Stimulated activated CD4-positive, alpha-beta T cell treated with anti-CD3 and anti-CD28 coated beads, Interleukin-15, amount 100 ng/mL, for 24 hours (primary cell): ENCODE measurements at places on chromosomes 11 and 22.
A peak's percentile ranks its signal among the peaks of the same experiment; 100 is the strongest.

DNA sequence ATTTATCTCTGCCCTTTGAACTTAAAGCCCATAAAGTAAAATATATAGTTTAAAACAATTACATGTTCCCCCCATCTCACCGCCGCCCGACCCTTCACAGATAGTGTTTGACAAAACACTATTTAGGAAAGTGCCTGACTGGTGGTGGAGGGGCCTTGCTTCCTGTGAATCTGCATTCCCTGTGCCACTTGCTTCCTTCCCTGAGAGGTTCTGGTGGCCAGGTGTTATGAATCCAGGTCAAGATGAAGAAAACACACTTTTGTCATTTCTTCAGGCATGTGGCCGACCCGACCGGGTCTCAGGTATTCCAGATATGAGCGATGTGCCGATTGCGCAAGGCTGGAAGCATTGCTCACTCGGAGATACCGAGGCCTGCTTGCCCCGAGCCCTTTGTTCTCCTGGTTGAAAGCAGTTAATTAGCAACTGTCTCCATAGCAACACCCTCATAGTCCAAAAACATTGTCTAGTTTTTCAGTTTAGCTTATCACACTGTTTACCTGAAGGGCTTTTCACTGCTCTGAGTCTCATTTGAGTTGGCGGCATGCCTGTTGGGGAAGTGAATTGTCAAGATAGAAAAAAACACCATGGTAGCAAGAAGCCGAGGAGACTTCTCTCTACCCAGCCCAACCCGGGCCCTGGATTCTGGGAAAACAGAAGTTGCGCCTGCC is 128.3 kb downstream of the TEAD1 start:
- peak; percentile 5 for DNase-seq

DNA sequence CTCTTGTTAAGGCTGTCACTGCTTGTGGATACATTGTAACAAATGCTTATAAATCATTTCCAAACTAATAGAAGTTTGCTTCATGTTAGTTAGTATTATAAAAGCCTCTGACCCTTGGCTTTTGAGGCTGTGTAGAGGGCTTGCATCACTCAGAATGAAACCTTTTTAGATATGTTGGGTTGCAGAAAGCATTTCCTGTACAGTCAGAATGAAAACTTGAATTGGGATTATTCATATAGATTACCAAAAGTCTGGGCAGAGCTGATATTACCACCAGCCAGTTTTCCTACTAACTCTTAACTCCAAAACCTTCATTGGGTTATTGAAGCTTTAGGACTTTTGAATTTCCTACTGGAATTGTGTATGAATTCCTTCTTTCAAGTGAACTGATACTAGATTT is 12.0 kb downstream of the KMT2A start:
- no peak for DNase-seq

DNA sequence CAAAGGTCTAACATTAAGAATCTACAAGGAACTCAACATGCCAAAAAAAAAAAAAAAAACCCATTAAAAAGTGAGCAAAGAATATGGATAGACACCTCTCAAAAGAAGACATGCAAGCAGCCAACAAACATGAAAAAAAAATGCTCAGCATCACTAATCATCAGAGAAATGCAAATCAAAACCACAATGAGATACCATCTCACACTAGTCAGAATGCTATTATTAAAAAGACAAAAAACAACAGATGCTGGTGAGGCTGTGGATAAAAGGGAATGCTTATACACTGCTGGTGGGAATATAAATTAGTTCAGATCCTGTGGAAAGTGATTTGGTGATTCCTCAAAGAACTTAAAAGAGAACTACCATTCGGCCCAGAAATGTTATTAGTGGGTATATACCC is 257.7 kb upstream of the PLET1 start:
- DNase-seq, result no peak

DNA sequence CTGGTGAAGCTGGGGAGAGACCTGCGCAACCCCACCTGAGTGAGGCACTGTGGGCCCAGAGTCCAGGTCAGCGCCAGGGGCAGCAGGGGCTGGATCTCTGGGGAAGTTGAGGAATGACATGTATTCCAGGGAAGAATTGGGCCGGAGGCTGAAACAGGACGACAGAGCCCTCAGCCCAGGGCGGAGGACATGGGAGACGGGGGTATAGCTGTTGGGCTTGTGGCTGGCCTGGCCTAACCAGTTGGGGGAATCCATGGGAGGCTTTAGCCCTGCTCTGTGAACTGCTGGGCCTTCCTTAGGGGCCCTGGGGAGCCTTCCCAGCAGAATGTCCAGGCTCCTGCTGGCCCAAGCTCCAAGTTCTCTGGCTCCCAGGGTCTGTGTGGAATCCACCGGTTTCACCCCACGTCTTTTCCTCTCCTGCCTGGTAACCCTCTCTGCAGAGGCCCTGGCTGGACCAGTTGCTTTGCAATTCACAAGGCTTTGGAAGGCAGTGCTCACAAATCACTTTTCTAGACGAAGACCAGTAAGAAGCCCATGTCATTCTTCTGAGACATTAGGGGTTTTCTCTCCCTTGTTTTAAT is 50.4 kb upstream of the KCNQ1OT1 start:
- no peak for DNase-seq

GRCh38 chr11:103327721-103328120 is 218.5 kb downstream of the DYNC2H1 start:
- DNase-seq, result no peak

DNA sequence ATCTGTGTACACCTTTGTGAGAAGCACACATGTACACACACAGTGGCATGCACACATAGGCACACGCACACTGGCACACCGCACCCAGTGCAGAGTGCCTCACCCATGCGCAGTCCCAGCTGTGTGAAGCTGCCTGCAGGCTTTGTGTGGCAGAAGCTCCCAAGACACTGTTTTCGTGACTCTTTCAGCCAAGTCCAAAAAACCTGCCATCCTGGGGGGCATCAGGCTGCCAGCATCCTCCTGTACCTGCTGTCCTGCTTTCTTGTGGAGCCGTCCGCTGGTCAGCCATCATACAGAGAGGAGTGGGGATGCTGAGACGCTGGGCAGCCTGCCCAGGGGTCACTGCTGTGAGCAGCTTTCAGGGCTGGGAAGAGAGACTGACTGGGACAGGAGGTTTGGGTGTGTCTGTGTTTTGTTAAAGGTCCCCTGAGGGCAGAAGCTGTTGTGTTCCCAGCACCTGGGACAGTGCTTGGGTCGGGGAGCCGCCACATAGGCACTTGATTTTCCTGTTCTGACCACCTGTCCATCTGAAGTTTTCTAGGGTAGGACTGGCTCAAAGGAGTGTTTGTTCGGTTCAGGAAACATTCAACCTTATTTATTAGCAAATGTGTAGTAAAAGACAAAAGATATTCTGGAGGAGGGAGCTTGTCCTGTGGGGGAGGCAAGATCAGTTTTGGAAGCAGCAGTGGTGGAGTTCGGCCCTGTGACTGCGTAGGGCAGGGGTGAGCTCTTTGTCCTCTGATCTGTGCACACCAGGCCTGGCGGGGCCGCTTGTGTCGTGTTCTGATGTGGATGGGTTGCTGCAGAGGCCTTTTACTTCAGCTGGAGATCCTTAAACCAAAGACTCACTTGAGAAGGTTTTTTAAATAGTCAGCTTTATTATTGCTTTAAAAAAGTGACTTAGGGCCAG is 29.7 kb downstream of the AP2A2 start:
- no peak for DNase-seq

- no peak for DNase-seq
Observed at GRCh38 chr11:64757549-64758329, 2.0 kb downstream of the PYGM start.

GRCh38 chr11:12840871-12841660 is 166.8 kb downstream of the TEAD1 start:
- no peak for DNase-seq

DNA sequence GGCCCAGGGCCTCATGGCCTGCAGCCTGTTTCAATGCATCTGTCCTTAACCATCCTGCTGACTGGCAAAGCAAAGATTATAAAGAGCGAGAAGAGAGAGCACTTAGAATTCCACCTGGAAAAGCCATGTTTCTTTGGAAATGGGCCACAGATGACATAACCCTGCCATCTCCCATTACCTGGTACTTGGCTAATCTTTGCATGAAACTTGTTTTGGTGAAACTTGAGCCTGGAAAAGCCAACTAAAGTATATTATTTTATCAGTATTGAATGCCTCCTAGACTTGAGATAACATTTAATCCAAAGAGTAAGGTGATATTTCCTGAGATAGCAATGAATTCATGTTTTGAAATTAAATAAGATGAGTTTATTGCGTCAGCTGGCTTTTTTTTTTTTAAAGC is 72.6 kb downstream of the NAV2 start:
- DNase-seq, result no peak

GRCh38 chr22:22103078-22103875 is 120.7 kb upstream of the TOP3B start:
- peak; percentile 30 for DNase-seq

GRCh38 chr11:62794201-62794775 is 2.5 kb upstream of the TMEM223 start:
- no peak for DNase-seq

GRCh38 chr22:46240907-46241306 is 9.2 kb downstream of the CDPF1 start:
- DNase-seq, result no peak

DNA sequence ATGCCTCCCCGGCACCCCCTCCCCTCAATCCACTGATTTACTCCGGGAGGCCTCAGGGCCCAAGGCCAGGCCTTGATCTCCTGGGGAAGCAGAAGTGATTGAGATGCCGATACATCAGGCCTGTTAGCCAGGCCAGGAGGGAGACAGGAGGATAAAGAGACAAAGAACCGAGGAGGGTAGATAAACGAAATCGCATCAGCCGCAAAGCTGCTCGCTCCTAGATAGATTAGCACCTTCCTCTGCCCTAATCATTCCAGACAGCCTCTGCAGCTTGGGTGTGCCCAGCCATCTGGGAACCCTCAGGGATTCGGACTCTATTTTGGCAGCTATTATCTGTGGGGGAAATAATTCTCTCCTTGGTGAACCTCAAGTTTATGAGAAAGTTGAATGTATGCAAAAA is 121.2 kb downstream of the ABTB2 start:
- no peak for DNase-seq

DNA sequence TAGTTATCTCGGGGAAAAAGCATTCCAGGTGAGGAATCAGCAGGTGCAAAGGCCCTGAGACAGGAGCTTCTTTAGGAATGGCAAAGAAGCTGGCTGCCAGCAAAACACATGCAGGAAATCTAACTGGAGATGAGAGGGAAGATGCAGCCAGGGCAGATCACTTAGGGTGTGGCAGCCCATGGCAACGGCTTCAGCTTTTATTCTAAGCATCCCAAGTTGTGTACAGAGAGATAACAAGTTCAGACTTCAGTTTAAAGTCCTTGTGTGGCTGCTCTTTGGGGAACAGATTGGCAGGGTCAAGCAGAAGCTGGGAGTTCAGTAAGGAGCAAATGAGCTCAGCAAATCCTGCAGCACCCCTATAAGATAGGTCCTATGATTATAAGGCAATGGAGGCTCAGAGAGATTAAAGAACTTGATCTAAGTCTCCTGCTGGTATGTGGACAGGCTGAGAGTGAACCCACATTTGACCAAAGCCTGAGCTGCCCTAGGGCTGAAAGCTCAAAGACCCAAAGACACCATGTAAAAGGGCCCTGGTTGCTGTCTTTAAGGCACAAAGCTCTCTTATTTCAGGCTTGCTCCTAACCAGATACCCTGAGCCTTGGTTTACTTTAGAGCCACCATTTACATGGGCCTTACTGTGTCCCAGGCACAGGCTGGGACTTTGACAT is 466.8 kb downstream of the SOX6 start:
- no peak for DNase-seq

GRCh38 chr22:19761725-19762567 is 1.4 kb downstream of the TBX1 start:
- no peak for DNase-seq

DNA sequence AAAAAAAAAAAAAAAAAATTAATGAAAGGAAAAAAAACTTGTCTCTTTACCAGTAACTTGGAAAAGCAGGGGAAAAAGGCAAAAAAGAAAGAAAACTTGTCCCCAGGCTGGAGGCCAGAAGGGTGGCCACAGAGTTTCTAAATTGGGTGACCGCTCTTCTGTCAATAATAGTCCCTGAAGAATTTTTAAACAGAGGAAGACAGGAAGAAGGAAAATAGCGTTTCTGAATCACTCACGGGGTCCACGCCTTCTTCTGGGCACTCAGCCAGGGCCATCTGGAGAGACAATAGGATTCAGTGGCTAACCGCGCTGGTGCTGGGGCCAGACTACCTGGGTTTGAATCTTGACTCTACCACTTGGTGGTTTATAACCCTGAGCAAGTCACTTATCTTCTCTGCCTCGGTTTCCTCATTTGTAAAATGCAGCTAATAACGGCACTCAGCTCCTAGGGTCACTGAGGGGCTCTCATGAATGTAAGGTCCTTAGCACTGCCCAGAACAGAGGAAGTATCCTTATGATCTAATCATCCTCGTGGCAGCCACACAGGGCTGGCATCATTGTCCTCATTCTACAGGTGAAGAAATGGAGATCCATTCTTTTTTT is 7.0 kb downstream of the C11orf86 start:
- peak; percentile 66 for DNase-seq

DNA sequence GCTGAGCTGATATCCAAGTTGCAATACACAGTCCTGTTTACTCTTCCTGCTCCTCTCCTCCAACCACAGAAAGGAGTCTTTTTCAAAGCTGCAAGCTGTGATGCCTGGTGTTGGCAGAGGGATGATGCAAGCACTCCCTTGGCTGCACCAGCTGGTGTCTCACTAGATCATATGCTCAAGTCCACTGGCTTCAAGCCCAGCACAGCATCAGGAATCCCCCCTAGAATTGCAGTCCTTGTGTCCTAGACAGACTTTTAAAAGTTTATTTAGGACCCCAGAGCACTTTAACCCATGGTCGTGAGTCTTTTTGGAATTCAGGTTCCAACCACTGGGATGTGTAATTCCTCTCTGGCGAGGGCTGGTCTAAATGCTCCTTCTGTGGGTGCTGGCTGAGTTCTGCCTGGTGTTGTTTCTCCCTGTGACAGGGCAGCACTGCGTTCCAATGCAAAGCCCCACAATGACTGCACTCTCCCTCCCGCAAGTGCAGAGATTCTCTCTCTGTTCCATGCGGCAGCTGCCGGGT is 1.9 kb upstream of the HEPN1 start:
- DNase-seq, result no peak

DNA sequence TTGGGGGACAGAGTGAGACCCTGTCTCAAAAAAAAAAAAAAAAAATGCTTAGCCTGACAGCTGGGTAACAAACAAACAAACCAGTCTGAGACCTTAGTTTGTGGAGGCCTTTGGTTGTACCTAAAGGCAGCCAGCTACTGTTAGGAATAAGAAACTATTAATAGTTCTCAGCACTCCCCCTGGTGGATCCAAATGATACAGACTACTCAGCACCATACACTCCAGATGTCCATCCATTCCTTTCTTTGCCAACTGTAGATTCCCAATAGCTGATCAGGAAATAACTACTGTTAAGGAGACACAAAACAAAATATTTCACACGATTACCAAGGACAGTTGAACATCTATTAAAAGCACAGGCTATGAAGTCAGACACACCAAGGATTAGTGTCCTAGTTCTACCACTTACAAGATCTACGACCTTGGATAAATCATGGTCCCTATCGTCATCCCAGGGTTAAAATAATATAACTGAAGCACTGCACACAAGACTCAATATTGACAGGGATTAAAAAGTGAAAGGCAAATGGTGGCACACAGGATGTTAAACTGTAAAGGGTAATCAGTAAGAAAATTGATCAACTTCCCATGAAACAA is 17.2 kb downstream of the CLDN25 start:
- DNase-seq, result peak; percentile 16
